ENCODE measurements at places on chromosomes 1 and 21.

GRCh38 chr1:29674627-29675326 lies 438.5 kb downstream of the PTPRU start:
- no peak for DNase-seq

DNA sequence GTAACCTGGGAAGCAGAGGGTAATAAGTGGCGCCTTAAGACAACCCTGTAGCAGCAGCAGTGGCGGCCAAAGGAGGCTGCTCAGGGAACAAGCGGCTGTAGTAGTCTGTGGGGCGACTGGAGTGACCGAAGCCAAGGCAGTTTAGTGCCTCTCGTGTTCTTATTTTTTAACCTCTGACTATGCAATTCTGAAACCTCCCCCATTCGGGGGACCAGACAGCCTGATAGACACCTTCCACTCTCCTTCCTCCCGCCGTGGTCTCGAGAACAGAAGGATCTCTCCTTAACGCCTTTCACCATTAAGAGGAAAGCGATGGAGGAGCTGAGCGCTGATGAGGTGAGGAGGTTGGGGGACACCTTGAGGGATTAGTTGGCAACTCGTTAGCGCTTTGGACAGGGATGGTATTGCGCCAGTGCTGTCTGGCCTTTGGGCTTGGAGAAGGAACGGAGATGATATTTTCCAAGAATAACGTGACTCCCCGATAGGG lies 644 bp downstream of the UBE4B start:
- peak; percentile 9 for DNase-seq

DNA sequence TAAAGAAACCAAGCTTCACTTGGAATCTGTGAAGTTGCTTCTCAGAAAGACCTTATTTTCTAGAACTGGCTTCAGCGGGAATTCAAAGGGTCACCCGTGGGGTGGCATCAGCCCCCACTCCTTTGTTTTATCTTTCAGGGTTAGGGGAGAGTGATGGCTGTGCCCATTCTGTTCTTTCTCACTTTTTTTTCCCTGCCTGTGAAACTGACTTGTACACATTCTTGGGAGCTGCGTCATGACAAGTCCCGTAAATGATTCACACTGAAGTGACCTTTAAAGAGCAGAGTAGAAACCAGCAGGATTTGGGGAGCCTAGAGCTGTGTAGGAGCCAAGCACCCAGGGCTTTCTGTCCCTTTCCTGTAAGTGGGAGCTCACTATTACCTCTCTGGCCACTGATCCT lies 43.8 kb downstream of the SLC44A3 start:
- peak; percentile 61 for DNase-seq

- DNase-seq: no peak
These were observed 33.3 kb upstream of the CNTN2 start for GRCh38 chr1:205009670-205010069.

DNA sequence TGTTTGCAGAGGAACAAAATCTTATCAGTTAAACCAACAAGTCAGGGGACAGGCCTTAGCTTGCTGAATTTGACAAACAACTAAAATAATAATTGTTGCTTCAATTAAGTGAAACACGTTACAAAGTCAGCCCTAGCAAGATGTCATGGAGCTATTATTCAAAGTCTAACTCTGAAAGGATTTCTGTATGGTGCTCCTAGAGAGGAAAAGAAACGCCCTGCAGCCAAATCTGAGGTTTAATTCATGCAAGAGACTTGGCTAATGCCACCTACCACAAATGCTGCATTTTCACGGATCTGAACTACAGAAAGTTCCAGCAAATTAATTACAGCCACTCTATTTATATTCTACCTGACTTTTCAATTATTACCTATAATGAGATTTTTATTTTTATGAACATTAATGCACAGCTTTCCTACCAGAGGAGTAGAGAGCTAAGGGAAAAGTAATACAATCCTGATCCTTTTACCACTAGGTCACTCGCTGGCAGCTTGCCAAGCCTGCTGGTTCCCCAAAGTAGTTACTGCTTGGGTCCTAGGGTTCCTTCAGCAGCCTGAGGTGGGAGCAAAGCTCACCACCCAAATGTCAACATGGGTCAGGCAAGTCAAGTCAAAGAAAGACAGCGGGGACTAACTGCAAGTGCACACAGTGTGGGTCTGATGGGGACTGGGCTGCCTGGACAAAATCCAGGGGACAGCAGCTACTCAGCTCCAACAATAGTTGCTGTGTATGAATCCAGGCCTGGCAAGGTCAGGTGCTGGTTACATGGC lies 8.5 kb downstream of the COLGALT2 start:
- DNase-seq: peak; percentile 15

DNA sequence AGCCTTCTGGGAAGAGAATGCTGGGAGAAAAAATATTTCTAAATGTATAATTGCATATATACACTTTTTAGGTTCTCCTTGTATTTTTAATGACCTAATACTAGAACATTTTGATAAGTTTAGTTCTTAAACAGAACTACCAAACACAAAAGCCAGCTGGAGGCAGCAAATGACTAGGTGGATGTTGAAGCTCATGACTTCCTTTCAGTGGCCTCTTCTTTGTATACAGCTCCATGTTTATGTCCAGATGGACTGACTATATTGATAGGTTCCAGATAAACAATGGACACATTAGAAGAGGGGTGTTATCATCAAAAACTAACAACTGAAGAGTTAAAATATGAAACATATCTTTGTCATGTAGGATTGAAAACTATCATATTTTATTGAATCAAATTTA lies 52.5 kb downstream of the LRRC8D start:
- DNase-seq: no peak

DNA sequence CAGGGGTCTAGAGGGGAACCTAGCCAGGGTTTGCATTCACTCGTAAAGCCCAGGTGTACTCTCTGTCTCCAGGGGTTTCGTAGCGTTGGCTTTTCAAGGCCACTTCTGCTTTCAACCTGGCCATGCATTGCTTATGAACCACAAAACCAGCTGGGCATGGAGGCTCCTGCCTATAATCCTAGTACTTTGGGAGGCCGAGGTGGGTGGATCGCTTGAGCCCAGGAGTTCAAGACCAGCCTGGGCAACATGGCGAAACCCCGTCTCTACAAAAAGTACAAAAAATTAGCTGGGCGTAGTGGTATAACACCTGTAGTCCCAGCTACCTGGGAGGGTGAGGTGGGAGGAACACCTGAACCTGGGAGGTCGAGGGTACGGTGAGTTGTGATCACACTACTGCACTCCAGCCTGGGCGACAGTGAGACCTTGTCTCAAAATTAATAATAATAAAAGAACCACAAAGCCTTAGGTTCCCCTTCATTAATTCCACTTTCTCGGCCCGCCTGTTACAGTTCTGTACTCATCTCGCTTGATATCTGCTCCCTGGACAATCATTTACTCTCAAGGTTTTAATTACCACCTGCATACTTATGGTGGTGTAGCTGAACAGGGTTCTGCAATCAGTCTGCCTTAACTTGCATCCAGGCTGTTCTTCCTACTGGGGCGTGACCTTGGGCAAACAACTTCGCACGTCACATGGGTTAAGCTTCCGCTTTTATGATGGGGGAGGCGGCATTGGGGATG lies 6.1 kb downstream of the SLC16A4 start:
- DNase-seq: no peak

DNA sequence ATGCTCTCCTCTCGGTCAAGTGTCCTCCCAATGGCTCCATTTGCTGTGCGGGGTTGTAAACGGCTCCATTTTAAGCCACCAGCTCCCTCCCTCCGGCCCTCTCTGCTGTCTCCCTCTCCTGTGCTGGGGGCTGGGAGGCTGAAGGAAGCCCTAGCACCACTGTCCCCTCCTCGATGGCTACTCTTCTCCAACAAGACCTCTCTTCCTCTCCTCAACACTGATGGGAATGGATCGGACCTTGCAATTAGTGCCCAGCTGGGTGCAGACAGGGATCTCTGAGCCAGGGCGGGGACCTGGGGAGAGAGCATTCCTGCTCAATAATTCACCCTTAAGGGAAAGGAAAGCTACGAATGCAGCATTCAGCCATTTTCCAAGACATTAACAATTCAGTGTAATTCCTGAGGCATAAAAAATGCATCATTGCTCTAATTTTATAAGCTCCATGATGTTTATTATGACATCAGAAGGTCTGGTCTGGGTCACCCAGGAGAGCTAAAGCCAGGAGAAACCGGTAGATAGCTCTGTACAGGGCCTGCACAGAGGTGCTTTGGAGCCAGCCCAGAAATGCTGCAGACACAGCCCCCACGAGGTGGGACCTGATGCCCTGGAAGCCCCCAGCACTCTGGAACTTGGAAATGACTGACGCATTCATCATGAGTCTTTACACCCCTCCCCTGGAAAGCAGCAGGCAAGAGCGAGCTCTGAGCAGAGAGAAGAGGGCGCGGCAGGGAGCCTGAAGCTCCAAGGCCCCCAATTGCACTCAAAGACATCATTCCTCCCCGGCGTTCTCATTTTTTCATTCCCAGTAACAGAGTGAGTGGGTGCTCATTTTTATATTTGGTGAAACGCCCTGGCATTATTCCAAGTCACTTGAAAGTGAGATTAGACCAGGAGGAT lies 76.2 kb upstream of the VAMP3 start:
- no peak for DNase-seq

DNA sequence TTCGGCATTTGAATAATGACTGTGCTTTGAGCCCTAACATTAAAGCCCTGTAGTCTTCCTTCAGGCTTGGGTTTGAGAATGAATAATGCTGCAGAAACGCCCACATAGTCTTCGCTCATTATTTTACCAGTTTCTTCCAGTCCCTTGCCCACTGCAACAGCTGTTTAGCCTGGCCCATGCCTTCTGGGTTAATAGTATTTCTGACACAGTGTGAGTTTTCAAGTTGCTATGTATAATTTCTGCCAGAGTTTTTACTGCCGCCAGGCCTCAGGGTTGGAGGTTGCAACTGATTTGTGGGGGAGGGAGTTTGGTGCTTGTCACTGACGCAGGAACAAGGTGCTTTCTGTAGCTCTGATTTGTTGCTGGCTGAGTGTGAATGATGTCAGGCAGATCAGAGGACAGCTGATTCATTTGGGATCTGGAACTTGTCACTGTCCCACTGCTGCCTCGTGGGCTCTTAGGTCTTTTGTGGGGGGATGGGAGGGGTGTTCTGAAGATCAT lies 109.8 kb downstream of the MAST2 start:
- DNase-seq: peak; percentile 89

DNA sequence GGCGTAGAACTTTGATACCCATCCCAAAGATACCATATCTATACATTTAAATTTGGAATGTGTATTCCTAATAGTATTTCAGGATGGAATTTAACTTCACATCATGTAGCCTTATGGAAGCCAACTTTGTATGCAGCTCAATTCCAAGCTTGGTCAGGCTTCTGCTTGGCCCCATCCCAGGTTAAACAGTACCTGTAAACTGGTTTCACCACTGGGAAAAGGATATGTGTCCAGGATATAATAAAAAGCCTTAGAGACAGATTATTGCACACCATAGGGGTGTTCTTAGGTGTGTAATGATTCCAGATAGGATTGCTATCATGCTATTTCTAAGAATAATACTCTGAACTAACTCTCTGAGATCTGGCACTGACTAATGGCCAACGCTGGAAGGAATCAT lies 28.1 kb downstream of the ADAM30 start:
- no peak for DNase-seq

DNA sequence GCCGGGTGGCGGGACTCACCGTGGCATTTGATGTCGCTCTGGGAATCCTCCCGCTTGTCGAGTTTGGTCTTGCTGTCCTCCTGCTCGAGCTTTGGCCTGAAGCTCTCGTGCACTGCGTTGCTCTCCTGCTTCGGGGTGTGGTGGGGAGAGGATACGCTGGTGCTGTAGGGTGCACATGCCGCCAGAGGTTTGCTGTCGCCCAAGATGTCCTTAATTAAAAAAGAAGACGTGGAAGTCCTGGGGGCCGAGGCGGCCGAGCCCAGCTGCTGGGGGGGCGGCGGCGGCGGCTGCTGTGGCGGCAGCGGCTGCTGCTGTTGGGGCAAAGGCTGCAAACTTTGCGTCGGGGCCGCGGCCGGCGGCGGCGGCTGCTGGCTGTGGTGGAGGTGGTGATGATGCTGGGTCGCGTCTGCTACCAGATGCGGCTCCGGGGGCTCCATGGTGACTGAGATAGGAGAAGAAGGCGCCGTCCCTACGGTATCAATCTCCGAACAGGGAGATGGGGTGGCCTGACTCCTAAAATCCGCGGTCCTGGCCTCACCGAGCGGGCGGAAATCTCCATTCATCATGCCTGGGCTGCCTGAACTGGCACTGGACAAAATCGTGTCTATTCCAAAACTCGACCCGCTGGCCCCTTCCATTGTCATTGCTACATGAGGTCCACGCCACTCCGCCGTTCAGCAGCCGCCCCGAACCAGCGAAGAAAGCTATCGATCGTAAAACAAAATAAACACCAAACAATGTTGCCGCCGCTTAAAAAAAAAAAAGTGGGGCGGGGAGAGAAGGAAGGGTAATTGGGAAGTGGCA lies at the start of gene BARHL2:
BARHL2 (minus strand) TSS at position 751 of the 804 bp plus-strand sequence; CDS start at position 644, 107 bp downstream.
- DNase-seq: no peak

DNA sequence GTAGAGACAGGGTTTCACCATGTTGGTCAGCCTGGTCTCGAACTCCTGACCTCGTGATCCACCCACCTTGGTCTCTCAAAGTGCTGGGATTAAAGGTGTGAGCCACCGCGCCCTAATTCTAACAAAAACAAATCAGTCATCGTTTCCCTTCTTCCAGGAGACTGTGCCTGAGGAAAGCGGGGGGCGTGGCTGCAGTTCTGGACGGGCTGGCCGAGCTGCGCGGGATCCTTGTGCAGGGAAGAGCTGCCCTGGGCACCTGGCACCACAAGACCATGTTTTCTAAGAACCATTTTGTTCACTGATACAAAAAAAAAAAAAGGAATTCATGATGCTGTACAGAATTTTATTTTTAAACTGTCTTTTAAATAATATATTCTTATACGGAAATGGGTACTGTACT lies 104.2 kb downstream of the WDR4 start:
- no peak for DNase-seq

Measured in MG63 (cell line).